Activated T-cell treated with anti-CD3 and anti-CD28 coated beads, Interleukin-2, amount 50 U/mL, for 72 hours (primary cell): ENCODE measurements at places on chromosomes 5 and 9. TPM values are rescaled to one million over a fixed set of nuclear protein-coding genes. Genes with fewer than 3 reads are reported as not detected.

GRCh38 chr9:84851935-84852585 lies 182.5 kb downstream of the NTRK2 start:
- no peaks in the 10 kb centered on the region for H3K4me1 ChIP-seq
- no peaks in the 10 kb centered on the region for H3K36me3 ChIP-seq
- no peak overlapping the region for H3K4me3 ChIP-seq
- no peak overlapping the region for H3K27ac ChIP-seq
- DNase-seq, result no peak
- peaks cover 7% of the 10 kb centered on the region for H3K27me3 ChIP-seq

- no peak for DNase-seq
- H3K27me3 ChIP-seq, result no peaks in the 10 kb centered on the region
- H3K27ac ChIP-seq, result no peak overlapping the region
- H3K36me3 ChIP-seq, result peaks cover 5% of the 10 kb centered on the region
- H3K4me1 ChIP-seq, result peaks cover 23% of the 10 kb centered on the region
Observed at GRCh38 chr5:151740958-151741373, 17.5 kb downstream of the ATOX1 start.

- DNase-seq, result no peak
- H3K27ac ChIP-seq, result no peak overlapping the region
- no peak overlapping the region for H3K4me3 ChIP-seq
- H3K4me1 ChIP-seq, result peaks cover 6% of the 10 kb centered on the region
- H3K27me3 ChIP-seq, result no peaks in the 10 kb centered on the region
Observed at GRCh38 chr5:138947780-138948179, 72.6 kb upstream of the LRRTM2 start.

- H3K4me3 ChIP-seq, result peak overlapping the region; percentile 95
- peaks cover 22% of the 10 kb centered on the region for H3K27me3 ChIP-seq
- H3K4me1 ChIP-seq, result peaks cover 16% of the 10 kb centered on the region
- no peaks in the 10 kb centered on the region for H3K36me3 ChIP-seq
- no peak overlapping the region for H3K27ac ChIP-seq
- DNase-seq, result peak; percentile 89
Observed at GRCh38 chr5:138491669-138492559, 26.6 kb downstream of the EGR1 start.

The PKD2L2 gene
- total RNA-seq, result not detected

GRCh38 chr9:35652829-35653209 lies 2.1 kb upstream of the SIT1 start:
- peaks cover 68% of the 10 kb centered on the region for H3K4me1 ChIP-seq
- no peak overlapping the region for H3K27ac ChIP-seq
- peaks cover 3% of the 10 kb centered on the region for H3K36me3 ChIP-seq
- peaks cover 4% of the 10 kb centered on the region for H3K27me3 ChIP-seq
- DNase-seq, result no peak

DNA sequence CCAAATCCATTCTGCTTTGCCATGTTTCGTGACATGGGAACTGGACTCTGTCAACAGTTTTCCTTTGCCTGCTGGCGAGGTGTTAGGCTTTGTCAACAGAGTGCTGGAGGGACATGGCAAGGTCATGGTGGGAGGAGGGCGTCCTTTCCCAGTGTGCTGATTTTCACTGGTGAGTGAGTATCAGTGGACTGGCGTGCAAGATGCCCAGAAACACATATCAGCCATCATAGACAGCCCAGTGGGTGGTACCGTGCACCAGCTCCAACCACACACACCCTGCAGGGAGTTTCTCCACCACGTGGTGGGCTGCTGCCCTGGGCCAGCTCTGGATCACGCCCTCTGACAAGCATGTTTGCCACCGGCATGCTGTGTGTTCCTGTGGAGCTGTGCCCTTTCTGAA lies 50.0 kb upstream of the ABL1 start:
- no peak overlapping the region for H3K4me3 ChIP-seq
- no peaks in the 10 kb centered on the region for H3K27me3 ChIP-seq
- DNase-seq, result no peak
- H3K27ac ChIP-seq, result no peak overlapping the region

The CCDC192 gene
- not detected for total RNA-seq

DNA sequence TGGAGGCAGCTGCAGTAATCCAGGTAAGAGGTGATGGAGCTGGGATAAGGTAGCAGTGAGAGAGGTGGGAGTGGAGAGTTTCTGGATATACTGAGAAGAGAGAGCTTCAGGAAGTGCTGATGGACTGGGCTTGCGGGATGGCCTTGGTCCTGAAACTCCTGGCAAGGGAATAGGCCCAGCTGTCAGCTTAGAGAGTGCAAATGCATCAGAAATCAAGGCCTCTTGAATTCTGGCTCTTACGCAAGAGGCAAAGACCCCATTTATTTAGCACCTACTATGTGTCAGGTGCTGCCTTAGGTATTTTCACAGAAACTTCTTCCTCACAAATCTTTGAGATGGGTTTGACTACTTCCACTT lies 227.2 kb upstream of the MAP3K1 start:
- H3K27me3 ChIP-seq, result peaks cover 7% of the 10 kb centered on the region
- H3K36me3 ChIP-seq, result no peaks in the 10 kb centered on the region
- peak overlapping the region; percentile 43 for H3K27ac ChIP-seq
- H3K4me3 ChIP-seq, result peak overlapping the region; percentile 33
